ENCODE measurements at places on chromosomes 16 and 17.
A peak's percentile ranks its signal among the peaks of the same experiment; 100 is the strongest.

GRCh38 chr16:681746-682427, 1.7 kb downstream of the STUB1 start:
- DNase-seq: no peak

- DNase-seq: peak; percentile 83
Measured at GRCh38 chr17:75535119-75535537, 9.6 kb downstream of the LLGL2 start.

DNA sequence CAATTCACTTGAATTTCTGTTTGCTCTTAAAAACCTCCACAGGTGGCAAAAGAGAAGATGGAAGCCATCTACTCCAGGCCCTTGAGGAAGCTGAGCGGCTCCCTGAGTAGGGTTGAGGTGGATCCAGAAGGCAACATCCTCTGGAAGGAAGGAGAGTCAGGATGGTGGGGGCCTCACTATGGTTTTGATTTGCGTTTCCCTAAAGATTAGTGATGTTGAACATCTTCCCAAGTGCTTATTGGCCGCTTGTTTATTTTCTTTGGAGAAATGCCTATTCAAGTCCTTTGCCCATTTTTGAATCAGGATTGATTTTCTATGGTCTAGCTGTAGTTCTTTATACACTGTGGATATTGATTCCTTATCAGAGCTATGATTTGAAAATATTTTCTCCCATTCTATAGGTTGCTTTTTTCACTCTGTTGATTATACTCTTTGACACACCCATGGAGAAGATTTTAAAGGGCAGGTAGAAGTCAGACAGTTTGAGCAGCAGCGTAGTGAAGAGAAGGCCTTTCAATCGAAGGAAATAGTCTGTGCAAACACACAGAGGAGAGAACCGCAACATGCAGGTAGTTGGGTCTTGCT, 58.6 kb downstream of the WSB1 start:
- no peak for DNase-seq

DNA sequence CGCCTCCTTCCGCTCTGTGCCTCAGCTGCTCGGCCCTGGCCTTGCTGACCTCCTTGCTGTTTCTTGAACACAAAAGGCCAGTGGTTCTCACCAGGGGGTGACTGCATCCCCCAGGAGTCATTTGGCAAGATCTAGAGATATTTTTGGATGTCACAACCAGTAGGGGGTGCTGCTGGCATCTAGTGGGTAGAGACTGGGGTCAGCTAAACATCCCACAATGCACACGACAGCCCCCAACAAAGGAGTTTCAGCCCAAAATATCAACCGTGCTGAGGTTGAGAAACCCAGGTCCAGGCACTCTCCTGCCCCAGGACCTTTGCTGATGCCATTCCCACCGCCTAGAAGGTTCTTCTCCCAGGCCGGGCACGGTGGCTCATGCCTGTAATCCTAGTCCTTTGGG, 39.7 kb downstream of the ABCC6 start:
- DNase-seq: no peak

- no peak for DNase-seq
Measured at GRCh38 chr17:79749958-79750357, 19.2 kb downstream of the ENPP7 start.

DNA sequence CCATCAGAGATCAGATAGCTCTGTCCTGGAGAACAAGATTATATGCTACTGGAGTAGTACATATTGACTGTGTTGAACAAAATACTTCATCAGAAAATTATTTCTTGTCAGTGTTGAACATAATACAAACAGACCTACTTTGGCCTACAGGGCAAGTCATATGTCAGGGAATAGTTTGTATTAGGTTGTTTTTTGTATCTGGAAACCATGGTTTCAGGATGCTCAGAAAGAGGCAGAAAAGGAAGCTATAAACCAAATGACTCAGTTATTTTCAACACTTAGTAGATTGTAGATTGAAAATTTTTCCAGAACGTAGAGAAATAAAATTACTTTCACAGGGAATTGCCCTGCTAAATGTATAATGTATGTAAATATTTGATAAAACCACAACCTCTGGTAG, 198.4 kb downstream of the CYB561 start:
- no peak for DNase-seq

DNA sequence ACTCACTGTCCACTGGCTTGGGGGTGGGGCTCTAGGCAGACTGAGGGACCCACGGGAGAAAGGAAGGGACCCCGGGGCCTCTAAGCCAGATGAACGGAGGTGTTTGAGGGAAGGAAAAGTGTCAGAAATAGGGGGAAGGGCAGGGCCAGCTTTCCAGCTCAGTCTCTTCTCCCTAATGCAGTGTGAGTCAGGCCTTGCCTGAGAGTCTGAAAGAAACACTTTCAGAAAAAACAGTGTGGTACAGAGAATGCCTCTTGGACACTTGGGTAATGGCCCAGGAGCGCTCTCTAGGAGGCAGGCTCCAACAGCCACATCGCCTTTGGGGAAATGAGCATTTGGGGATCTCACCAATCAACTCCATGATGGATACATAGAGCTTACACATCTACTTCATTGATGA, 46.9 kb downstream of the NDEL1 start:
- DNase-seq: no peak

DNA sequence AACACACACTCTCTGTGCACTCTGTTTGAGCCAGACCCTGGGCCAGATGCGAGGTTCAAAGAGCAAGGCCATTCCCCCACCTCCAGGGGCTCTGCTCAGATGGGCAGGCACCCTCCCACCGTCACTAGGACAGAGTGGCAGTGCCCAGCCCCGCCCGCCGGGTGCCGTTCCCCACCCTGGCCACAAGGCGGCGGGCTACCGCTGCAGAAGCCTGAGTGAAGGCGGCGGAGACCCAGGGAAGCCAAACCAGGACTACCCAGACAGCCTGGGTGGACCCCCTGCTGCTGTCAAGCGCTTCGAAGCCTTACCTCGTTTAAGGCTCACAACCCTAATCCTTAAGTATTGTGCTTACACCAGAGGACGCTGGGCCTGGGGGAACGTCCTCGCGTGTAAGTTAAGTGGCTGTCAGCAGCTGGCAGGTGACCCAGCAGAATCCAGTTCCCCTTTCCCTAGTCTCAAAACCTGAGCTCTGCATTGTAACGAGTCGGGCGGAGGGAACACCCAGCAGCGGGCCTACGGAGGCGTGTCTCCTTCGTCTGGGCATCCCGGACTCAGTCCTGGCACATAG, 4.5 kb downstream of the ARHGAP27 start:
- DNase-seq: peak; percentile 87

DNA sequence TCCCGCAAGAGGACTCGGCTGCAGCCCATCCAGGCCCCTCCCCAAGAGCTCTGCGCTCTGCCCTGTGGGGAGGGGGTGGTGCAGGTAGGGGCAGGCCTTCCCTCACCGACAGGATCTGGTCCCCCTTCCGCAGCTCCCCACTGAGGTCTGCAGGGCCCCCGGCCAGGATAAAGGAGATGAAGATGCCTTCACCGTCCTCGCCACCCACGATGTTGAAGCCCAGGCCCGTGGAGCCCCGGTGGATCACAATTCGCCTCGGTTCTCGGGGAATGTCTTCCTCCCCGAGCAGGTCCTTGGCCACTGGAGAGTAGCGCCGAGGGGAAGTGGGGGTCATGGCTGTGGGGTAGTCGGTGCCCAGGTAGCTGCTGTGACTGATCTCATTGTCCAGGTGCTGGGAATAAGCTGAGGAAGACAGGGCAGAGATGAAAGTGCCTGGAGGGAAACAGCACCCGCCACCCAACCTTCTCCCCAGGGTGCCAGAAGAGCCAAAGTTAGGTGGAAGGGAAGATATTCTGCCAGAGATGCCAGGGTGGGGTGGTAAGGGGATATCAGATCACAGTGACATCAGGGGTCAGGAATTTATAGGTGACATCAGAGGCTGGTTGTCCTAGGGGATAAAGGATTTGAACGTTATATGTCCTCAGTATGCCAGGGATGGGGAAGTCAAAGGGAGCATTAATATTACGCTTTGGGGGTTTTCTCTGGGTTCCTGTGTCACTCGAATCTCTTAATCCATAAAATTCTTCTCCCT, 17.7 kb upstream of the ASGR1 start:
- DNase-seq: no peak

GRCh38 chr17:77610518-77610893, 348.0 kb upstream of the TNRC6C start:
- DNase-seq: no peak

- no peak for DNase-seq
Measured at GRCh38 chr16:55543472-55543871, 23.0 kb upstream of the CAPNS2 start.

GRCh38 chr16:72901000-72901627, 146.8 kb downstream of the ZFHX3 start:
- no peak for DNase-seq

GRCh38 chr17:59093702-59094231, 12.9 kb downstream of the TRIM37 start:
- no peak for DNase-seq

GRCh38 chr17:76827736-76828135, 40.5 kb upstream of the MGAT5B start:
- DNase-seq: no peak

DNA sequence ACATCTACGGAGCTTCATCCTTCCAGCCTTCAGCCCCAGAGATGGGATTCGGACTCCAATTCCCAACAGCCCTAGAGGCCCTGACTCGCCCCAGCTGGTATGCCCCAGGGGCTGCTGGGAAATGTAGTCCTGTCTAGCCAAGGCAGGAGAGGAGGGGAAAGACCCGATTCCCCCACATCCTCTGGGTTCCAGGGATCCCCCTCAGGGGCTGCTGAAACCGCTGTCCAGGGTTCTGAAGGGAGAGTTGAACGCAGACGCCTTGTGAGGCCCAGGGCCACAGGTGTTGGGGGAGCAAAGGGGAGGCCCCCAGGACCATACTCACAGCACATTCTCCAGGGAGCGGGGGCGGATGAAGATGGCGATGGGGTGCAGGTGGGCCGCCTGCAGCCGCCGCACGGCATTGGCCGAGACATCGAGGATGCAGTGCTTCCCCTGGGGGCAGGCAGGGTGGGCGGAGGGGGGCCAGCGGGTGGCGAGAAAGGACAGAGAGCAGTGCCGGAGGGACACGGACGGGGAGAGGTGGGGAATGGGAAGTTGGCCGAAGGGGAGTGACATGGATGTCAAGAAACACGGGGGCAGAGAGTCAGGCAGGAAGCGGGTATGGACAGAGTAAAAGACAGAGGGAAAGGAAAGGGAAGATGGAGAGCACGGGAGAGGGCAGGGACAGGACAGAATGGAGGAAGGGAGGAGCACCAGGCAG, 12.6 kb upstream of the ASGR1 start:
- no peak for DNase-seq

DNA sequence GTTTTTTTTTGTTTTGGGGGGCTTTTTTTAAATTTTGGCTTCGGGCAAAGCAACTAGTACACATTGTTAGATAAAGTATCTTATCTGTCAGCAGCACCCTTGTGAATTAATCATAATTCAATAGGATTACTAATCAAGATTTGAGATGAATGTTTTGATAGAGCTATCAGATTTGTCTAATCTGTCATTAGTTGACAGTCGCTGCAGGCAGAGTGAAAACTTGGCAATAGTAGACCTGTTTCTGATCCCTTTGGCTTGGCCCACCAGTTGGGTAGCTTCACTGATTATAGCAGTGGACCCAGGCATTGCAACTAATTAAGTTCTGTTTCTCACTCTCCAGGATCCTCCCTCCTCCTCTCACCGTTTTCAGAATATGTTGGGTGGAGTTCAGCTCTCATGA, 258.6 kb downstream of the IRX3 start:
- no peak for DNase-seq

- DNase-seq: no peak
Measured at GRCh38 chr16:84085773-84086172, 31.0 kb downstream of the MBTPS1 start.

GRCh38 chr17:51165680-51166197, 472 bp upstream of the NME2 start:
- DNase-seq: peak; percentile 25

DNA sequence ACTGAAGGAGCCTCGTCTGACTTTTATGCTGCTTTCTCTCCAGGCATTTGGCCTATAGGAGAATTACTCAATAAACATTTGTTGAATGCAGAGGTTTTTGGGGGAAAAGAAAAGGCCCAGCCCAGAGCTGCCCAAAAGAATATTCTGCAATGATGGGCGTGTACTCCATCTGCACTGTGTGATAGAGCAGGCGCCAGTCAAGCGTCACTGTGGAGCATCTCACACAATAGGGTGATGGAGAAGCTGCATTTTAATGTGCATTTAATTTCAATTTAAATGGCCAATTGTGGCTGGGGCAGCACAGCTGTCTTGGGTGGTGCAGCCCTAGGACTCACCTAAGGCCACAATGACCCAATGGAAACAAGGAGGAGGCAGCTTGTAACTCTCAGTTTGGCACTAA, 20.6 kb downstream of the GLYR1 start:
- DNase-seq: no peak

DNA sequence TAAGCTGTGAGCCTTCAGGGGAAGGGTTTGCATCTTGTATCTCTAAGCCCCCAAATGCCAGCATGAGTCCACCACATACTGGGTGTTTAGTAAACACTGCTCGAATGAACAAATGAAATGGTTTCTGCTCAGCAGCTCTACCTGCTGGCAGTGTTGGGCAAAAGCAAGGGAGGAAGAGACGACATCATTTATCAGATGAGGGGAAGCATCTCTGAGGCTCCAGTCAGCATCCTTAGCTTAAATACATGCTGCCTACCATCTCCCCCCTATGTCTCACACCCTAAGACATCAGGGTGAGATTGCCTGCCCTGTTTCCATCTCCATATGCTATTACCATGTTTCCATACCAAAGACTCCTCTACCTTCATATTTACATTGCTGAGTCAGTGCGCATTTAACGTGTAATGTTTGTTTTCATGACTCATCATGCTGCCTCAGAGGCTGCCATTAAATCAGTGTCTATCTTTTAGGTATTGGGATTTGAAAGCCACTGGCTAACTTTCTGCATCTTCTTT, 379.8 kb downstream of the UTP18 start:
- no peak for DNase-seq

DNA sequence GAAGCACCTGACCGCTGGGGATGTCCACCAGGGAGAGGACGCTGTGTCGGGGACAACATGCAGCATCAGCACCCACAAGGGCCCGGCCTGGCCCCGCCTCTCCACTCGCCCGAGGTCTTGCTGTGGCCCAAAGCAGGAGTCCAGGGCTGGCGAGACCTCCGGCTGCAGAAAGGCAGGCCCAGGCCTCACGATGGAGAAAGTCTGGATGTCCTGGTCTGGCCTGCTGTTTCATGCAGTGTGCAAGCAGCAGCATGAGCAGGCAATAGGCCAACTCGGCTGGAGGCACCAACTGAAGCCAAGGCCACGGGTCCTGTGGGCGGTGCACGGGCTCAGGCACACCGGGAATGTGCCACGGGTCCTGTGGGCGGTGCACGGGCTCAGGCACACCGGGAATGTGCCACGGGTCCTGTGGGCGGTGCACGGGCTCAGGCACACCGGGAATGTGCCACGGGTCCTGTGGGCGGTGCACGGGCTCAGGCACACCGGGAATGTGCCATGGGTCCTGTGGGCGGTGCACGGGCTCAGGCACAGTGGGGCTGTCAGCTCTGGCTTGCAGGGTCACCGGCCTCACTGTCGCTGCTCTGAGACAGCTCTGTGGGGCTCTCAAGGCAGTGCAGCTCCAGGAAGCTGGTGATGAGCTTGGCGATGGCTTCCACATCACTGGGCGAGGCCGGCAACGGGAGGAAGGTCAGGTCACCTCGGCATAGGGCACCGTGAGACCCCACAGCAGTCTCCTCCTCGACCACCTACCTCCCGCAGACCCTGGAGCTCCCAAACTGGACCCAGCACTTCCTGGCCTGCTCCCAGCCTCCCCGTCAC, 6.9 kb downstream of the CYBC1 start:
- no peak for DNase-seq

GRCh38 chr17:35214192-35214591, 20.0 kb upstream of the SLC35G3 start:
- DNase-seq: no peak
